Stomach (tissue), 19 donors: ENCODE measurements at places on chromosomes 6 and 20.

DNA sequence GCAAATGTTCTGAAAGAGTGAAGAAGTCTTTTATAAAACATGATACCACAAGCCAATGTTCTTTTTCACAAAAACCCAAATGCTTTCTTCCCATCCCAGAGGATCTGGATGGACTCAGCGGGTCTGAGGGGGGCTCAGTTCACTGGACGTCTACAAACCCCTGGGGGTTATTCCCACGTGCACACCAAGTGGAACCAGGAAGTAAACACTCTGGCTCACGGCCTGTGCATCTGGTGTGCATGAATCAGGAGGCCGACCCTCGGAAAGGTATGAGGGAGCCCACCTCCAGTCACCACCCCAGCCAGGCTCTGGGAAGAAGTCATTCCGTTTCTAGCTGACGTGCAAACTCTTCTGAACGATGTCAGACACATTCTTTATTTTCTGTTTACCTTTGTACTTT, 252.2 kb downstream of the DLL1 start:
- no peak overlapping the region for H3K4me3 ChIP-seq
- no peaks in the 10 kb centered on the region for H3K4me1 ChIP-seq
- H3K27ac ChIP-seq: peak overlapping the region; percentile 52
- H3K36me3 ChIP-seq: no peaks in the 10 kb centered on the region
- no peak for DNase-seq

DNA sequence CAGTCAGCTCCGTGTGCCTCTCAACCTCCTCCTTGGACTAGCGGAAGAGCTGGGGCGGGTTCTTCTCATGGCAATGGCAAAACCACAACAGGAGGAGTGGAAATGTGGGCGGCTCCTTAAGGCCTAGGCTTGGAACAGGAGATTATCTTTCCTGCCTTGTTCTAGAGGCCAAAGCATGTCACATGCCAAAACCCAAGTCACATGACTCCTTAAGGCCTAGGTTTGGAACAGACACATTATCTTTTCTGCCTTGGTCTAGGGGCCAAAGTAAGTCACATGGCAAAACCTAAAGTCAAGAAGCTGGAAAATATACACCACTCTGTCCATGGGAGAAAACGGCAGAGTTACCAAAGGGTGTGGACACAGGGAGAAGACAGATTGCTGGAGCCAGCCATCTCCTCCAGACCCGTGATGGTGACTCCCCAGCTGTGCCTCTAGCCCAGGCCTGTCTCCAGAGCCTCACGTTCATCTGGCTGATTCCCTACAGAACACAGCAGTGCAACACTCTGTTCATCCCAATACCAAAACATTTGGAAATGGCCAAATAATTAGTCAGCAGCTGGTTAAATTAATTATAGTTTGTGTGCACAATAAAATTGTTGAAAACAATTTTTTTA, 34.2 kb downstream of the ANKRD60 start:
- H3K4me1 ChIP-seq: no peaks in the 10 kb centered on the region
- no peaks in the 10 kb centered on the region for H3K36me3 ChIP-seq
- no peak for DNase-seq
- H3K27me3 ChIP-seq: no peaks in the 10 kb centered on the region

DNA sequence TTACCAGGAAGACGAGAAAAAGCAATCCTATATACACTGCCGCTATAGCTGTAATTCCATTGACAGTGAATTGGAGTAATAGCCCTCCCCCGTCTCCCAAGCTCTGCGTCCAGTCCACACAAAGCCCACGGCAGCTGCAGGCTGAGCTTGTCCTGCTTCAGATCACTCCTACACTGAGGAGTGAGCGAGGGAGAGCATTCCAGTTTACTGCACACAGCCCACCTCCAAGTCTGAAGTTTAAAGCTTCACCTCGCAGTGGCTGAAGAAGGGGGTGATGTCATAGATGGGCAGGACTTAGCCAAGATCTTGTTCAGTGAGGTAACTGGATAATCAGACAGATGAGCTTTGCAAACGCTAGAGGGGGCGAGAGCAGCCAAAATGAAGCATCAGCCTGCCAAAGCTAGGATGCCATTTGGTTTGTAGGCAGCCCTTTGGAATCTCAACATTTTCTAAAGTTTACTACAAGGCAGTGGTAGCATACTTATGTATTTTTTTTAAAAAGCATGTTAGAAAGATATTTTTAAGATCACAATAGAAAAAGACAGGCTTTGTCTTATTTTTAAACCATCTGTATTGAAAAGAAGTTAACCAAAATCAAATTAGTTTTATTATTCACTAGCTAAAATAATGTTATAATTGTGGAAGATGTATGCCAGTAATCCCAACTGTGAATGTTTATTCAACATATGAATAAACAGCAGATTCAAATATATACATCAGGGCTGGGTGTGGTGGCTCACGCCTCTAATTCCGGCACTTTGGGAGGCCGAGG, at the start of gene FLRT3:
TSS of gene FLRT3 (minus strand) at position 213 of the 772 bp plus-strand sequence. CDS start 10,106 bp downstream, outside the sequence.
- peak within 1 kb of the TSS; percentile 80 for H3K27ac ChIP-seq
- peak; percentile 98 for DNase-seq
- H3K27me3 ChIP-seq: no peaks in the 10 kb centered on the region
- H3K4me1 ChIP-seq: peaks cover 20% of the 10 kb centered on the region

GRCh38 chr6:116405138-116405537, 34.4 kb downstream of the DSE start:
- H3K27ac ChIP-seq: peak overlapping the region; percentile 54
- H3K27me3 ChIP-seq: no peaks in the 10 kb centered on the region
- H3K36me3 ChIP-seq: no peaks in the 10 kb centered on the region
- peaks cover 14% of the 10 kb centered on the region for H3K4me1 ChIP-seq

DNA sequence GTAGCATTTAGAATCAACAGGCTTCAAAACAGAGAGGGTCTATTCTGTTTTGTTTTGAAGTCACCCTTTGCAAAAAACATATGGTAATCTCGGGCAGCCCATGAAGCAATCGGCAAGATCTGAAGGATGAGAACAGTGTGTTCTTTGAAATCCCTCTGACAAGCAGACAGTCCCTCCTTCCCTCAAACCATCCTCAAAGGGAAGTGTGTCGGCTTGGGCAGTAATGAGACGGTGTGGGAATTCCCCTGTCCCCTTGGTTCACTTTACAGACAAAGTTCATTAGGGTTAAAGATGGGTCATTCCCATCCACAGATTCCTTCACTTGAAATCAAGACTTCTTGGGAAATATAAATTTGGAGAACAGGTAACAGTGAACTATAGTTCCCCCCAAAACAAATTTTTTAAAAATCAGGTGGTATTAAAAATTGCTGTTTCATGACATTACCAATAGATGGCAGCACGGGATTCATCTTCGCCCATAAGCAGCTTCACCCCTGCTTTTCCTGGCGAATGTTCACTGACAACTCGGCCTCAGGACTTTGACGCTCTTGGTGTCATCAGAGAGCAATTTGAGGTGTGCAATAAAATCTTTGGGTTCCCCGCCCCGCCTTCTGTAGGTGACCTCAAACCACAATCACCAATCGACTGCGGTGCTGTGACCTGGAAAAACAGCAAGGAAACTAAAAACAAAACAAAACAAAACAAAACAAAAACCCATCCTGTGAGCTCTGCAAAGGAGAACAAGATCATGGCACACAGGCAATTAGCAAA, 159.3 kb upstream of the TNFAIP3 start:
- H3K4me1 ChIP-seq: peaks cover 7% of the 10 kb centered on the region
- peak overlapping the region; percentile 35 for H3K27ac ChIP-seq
- peak; percentile 92 for DNase-seq
- peak overlapping the region; percentile 12 for H3K4me3 ChIP-seq
- H3K36me3 ChIP-seq: no peaks in the 10 kb centered on the region
- H3K27me3 ChIP-seq: no peaks in the 10 kb centered on the region

DNA sequence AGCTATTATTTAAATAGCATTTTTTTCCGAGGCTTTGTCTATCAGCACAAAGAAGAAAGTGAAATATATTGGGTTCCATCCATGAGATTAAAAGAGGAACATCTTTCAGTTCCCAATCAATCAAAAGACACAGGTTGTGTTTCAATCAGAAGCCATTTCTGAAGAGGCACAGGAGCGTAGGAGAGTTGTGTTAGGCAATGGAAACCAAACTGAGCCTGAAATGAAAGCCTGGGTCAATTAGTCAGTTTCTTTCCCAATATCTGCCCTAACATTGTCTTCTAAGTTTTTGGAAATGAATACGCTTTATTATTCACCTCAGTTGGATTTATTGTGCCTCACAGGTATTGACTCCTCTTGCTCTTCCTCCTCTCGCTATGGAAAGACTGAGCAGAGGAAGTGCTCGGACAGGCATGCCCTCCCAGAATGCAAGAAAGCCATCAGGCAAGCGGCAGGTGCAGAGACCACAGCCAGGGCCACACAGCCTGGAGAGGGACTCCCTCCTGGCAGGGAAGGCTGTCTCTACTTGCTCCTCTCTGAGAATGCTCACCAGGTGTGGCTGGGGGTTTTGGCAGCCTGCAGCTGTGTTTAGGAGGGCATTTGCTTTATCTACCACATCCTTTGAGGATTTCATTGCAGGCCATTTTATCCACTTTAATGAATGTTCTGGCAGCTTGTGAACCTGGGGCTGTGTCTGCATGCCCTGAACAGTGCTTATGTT, 100.8 kb upstream of the NEDD9 start:
- H3K27ac ChIP-seq: no peak overlapping the region
- no peaks in the 10 kb centered on the region for H3K27me3 ChIP-seq
- no peak overlapping the region for H3K4me3 ChIP-seq
- no peak for DNase-seq

GRCh38 chr6:45586216-45587171, 208.8 kb upstream of the SUPT3H start:
- no peak overlapping the region for H3K27ac ChIP-seq
- peaks cover 15% of the 10 kb centered on the region for H3K4me1 ChIP-seq
- no peaks in the 10 kb centered on the region for H3K27me3 ChIP-seq
- no peak for DNase-seq
- H3K4me3 ChIP-seq: no peak overlapping the region
- H3K36me3 ChIP-seq: no peaks in the 10 kb centered on the region

DNA sequence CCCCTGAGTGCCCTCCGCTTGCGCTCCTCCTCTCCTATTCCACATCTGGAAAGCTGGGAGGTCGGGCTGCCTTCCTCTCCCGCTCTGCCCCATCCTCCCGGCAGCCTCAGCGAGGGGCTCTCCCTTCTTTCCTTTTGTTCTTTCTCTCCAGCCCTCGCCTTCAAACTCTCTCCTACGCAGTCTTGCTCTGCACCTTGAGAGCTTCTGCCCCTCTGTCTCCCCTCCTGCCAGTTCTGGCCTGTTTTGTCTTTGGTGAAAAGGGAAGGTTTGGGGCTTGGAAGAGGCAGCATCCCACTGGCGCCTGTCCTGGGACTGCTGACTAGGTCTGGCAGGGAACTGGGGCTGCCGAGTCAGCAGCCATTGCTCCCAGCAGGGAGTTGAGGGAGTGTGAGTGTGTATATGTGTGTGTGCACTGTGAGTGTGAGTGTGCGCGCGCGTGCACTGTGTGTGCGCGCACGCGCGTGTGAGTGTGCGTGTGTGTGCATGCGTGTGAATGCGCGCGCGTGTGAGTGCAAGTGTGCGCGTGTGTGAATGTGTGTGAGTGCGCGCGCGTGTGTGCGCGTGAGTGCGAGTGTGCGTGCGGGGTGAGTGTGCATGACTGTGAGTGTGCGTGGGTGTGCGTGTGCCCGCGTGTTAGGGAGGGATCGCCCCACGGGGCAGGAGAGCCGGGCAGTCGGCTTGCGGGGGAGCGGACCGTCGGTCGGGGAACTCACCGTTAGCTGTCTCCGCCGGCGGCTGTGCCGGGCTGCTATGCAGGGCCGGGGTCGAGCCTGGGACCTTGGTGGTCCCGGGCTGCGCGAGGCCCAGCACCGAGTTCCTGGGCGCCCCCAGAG, 523 bp downstream of the CPXM1 start:
- H3K4me3 ChIP-seq: peak overlapping the region; percentile 53
- H3K27ac ChIP-seq: no peak overlapping the region
- H3K4me1 ChIP-seq: peaks cover 28% of the 10 kb centered on the region

DNA sequence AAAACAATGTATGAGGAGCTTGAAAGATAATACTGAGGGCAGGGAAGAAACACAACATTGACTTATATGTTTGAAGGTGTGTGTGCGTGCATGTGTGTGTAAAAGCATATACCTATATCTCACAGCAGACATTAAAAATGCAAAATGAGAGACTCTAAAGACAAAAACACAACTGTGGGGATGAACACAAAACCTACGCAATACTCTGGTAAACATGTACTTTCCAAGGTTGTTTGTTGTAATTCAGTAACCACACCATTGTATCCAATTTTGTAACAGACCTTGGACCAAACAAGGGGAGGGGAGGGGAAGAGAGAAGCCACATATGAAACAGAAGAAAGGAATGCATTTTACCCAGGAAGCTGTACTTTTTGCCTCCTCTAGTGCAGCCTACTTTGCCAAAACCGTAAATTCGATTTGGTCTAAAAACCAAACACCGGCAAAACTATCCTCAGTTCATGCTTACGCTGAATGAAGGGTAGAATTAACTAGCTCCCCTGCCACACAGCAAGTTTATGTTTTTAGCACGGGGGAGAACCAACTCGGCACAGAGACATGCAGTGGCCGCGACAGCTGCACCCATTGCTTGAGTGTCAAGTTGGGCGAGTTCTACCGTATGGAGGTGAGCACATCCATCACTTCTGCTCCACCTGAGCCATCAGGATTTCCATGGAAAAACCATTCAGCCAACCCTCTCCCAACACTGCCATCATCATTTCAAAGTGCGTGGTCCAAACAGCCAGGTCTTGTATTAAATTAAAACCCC, 50.0 kb downstream of the CNKSR3 start:
- no peaks in the 10 kb centered on the region for H3K27me3 ChIP-seq
- DNase-seq: no peak
- no peaks in the 10 kb centered on the region for H3K36me3 ChIP-seq
- H3K4me1 ChIP-seq: peaks cover 18% of the 10 kb centered on the region
- peak overlapping the region; percentile 15 for H3K27ac ChIP-seq

DNA sequence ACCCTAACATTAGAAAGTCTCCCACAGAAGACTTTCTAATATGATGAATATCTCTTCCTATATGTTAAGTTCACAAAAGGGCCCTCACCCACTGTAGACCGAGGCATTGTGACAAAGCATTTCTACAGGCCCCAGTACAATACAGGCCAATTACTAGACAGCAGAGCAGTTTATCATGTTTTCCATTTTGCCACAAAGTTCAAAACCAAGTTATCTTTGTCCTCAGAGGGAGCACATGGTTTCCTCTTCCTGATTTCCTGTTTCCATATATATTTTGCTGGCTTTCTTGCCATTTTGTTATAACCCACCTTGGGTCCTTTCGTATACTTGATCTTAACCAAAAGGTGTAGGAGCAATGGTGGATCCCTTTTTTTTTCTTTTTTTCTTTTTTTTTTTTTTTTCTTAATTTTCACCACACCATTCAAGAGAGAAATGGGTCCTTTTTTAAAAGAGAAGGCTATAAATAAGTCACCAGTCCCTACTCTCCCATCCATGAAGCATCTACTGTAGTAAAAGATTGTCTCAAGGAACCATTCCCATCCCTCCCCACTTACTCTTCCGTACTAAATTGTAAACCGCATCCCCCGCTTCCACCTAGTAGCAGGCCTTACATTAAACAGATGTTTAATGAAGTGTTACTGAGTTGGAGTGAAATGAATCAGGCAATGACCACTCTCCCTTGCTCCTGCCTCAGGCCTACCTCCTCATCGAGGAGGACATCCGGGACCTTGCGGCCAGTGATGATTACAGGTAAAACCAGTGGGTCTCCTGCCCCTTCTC, 2.1 kb upstream of the UBE2C start:
- peaks cover 12% of the 10 kb centered on the region for H3K4me1 ChIP-seq
- peaks cover 53% of the 10 kb centered on the region for H3K36me3 ChIP-seq
- H3K4me3 ChIP-seq: no peak overlapping the region

GRCh38 chr6:83443516-83443915, 12.7 kb upstream of the ME1 start:
- no peak overlapping the region for H3K27ac ChIP-seq
- DNase-seq: no peak
- H3K4me3 ChIP-seq: no peak overlapping the region

- no peak for DNase-seq
- H3K4me3 ChIP-seq: no peak overlapping the region
- H3K27ac ChIP-seq: no peak overlapping the region
- H3K27me3 ChIP-seq: no peaks in the 10 kb centered on the region
- H3K36me3 ChIP-seq: no peaks in the 10 kb centered on the region
Measured at GRCh38 chr20:46509523-46509922, 3.8 kb downstream of the ZNF334 start.
